ENCODE measurements at places on chromosomes 13 and 19.

- no peak for DNase-seq
Observed at GRCh38 chr19:8262431-8262830, 45.7 kb downstream of the CD320 start.

DNA sequence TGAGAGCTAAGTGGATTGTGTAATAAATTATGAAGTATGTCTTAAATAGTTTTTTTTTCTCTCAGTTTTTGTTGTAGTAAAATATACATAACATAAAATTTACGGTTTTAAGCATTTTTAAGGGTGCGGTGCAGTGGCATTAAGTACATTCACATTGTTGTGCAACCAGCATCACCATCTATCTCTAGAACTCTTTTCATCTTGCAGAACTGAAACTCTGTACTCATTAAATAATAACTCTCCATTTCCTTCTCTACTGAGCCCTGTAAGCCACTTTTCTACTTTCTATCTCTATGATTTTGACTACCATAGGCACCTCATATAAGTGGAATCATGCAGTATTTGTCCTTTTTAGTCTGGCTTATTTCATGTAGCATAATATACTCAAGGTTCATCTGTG is 87.1 kb downstream of the GJA3 start:
- DNase-seq, result no peak

- DNase-seq, result no peak
Observed at GRCh38 chr13:30466841-30467252, 1.1 kb upstream of the HMGB1 start.

GRCh38 chr19:42443944-42444398 is 1.2 kb upstream of the CXCL17 start:
- no peak for DNase-seq

- peak; percentile 45 for DNase-seq
Observed at GRCh38 chr19:1401138-1401888, at the start of gene GAMT. Gene GAMT, minus strand, starts transcription at chr19:1401542. Its CDS starts 66 bp downstream, at chr19:1401476.

DNA sequence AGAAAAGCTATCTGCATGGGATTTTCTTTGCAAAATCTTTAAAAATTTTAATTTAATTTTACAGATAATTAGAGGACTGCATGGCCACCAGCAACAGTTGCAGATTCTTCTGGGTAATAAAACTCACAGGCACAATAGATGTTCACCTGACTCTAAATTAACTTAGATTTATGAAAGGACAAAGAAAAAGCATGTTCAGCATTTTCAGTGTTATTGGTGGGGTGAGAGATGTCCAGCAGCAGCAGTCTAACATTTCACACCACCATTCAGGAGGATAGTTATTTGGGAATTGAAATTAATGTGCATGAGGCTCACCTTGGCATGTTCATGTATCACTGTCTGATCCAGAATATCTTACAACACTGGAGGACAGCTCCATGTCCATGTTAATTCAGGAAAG is 74.0 kb downstream of the SCGB2B2 start:
- no peak for DNase-seq

- DNase-seq, result no peak
Observed at GRCh38 chr19:17109962-17110598, 34.5 kb downstream of the MYO9B start.

DNA sequence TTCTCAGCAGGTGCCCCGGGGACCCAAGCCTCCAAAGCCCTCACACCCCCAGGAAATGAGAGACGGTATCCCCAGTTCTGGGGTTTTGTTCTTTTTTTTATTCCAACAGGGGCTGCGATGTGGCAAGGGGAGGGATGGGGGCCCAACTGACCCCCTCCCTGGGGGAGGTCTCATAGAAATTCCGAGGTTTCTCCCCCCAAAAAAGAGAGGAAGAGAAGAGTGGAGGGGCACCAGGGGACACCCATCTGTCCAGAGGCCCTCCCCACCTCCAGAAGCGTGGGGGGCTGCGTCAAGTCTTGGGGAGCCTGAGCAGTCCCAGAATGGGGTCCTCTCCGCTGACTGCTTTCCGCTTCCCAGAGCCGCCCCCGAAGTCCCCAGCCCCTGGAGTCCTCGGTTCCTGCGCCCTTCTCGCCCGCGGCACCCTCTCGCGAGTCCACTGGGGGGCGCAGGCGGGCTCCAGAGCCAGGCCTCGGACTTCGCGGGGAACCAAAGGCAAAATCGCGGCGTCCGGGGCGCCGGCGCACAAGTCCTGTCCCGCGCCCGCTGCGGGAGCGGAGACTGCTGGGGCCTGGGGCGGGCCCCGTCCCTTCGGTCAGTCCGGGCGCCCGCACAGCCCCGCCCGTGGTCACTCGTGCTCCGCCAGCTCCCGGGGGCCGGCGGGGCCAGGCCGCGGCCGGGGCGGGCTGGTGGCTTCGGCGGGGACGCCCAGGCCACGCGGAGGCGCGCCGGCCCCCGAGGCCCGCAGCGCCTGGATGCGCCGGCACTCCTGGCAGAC is 4.4 kb upstream of the ATP1A3 start:
- peak; percentile 48 for DNase-seq

DNA sequence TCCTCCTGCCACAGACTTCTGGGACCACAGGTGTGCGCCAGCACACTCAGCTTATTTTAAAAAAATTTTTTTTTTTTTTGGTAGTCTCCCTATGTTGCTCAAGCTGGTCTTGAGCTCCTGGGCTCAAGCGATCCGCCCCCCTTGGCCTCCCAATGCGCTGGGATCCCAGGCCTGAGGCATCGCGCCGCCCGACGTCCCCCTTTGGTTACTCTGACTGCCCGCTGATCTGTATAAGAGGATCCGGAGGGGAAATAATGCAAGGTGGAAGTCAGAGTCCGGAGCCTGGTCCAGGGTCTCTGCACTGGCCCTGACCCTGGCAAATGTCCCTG is 486 bp upstream of the ZNF805 start:
- DNase-seq, result no peak

GRCh38 chr19:18975869-18976268 is 34.9 kb upstream of the HOMER3 start:
- DNase-seq, result no peak

DNA sequence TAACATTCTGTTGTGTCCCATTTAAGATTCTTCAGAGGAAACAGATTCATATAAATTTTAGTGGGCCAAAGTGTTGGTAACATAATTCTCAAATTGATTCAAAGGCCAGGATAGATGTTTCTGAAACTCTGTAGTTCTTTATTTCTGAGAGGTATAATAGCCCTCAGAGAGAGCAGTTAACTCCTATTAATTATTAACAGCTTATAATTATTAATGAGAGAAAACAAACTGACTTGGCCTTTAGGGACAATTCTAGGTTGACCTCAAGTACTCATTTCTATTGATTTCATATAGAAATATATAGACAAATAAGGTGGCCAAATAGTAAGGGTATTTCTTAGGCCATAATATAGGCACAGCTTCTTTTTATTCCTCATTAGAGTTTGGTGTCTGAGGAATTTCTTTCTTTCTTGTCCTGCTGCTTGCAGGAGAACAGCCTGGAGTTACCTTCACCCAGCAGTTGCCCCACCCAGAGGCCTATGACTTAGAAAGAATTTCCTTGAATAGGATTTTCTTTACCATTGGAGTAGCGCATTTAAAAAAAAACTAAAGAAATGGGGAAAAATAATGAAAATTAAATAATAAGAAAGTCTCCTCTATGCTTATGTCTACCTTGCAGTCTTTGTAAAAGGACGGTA is 1430.1 kb upstream of the SPRY2 start:
- no peak for DNase-seq

GRCh38 chr13:89900104-89900765 is 1447.3 kb upstream of the MIR17HG start:
- no peak for DNase-seq

DNA sequence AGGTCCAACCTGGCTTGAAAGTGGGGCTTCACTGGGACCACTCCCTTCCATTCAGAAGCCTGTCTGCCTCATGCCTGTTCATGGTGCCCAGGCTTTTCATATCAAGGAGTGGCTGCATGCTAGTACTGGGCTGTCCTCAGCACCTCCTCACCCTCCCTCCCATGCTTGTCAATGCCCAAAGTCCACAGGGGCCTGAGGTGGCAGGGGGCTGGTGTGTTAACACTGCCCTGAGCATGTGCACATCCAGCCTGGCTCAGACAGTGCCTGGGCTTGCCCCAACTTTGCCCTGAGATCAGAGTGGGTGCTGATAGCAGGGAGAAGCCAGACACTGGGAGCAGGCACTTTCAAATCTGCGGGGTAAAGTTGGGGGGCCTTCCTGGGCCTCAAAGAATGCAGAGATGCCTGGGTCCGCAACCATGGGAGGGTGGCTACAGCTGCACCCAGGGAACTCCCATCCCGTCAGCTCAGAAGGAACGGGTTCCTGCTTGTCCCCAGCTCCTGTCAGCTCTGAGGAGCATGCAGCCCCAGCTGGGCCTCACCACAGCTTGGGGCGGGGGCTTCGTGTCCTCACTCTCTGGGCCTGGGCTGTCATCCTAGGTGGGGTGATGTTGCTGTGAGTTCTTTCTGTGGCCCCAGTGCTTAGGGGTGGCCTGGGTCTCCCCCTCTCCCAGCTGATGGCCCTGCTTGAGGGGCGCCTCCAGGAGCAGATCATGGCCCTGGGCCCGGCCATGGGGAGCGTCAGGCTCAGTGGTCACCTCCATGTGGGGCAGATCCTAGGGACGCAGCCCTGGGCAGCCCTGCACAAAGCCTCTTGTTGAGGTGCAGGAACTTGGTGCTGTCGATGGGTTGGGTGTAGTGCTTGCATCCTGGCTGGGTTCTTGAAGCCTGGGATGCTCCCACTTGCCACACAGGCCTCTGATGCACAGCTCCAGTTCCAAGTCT is 830.6 kb upstream of the SLITRK5 start:
- no peak for DNase-seq

DNA sequence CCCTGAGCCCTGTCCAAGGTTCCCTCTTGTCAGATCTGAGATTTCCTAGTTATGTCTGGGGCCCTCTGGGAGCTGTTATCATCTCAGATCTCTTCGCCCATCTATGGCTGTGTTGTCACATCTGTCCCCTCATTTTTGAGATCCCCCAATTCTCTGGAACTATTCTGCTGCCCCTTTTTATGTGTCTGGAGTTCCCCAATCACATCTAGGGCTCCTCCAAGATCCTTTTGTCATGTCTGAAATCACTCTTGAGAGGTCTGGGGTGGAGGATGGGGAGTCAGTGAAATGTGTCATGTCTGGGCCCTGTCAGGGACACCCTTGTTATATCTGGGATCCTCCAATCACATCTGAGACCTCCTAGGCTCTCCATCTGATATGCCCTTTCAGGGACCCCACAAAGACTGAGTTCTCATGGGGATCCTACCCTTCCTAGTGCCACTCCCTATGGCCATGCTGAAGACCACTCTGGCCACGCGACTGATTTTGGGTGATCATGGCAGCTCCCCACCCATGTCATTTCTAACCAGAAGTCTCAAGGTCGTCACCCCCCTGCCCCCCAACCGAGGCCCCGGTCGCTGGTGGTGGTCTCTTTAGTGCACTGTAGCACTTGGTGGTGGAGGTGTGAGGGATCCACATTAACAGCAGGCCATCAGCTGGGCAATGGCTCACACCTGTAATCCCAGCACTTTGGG is 3.8 kb upstream of the MYBPC2 start:
- DNase-seq, result no peak

DNA sequence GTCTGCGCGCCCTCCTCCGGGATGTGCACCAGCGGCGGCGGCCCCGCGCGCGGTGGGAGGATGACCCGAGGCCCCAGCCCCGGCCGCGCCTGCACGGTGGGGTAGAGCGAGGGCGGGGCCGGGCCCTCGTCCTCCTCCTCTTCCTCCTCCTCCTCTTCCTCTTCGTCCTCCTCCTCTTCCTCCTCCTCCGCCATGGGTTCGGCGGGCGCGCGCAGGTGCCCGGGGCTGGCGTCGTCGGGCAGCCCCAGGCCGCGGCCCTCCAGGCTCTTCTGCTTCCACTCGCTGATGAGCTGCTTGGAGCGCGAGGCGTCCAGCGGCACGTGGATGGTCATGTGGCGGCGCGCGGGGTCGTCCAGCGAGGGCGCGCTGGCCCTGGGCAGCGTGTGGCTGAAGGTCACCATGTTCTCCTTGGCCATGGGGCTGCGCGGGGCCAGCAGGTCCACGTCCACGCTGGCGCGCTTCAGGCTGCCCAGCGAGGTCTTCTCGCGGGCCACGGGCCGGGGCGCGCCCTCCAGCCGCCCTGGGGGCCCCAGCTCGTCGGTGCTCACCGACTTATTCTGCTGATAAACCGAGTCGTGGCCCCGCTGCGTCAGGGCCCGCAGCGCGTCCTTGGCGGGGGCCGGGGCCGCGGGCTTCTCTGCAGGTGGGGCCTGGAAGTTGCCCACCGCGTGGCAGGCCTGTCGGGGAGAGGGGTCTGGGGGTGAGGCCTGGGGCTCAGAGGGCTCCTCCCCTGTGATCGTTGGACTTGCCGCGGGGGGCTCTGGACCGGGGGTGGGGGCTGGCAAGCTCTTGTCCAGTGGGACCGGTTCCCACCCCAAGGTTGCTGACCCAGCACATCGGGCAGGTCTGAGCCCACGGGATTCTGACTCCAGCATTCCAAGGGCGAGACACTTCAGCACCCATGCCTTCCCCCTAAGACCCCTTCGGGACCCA is 8.3 kb downstream of the PLPPR3 start:
- no peak for DNase-seq

GRCh38 chr13:51093574-51093973 is 17.5 kb downstream of the C13orf42 start:
- DNase-seq, result no peak
